Stimulated activated CD4-positive, alpha-beta T cell treated with anti-CD3 and anti-CD28 coated beads, TNF-alpha, amount 100 ng/mL, for 1 hour (primary cell): ENCODE measurements at places on chromosomes 2 and 18.

DNA sequence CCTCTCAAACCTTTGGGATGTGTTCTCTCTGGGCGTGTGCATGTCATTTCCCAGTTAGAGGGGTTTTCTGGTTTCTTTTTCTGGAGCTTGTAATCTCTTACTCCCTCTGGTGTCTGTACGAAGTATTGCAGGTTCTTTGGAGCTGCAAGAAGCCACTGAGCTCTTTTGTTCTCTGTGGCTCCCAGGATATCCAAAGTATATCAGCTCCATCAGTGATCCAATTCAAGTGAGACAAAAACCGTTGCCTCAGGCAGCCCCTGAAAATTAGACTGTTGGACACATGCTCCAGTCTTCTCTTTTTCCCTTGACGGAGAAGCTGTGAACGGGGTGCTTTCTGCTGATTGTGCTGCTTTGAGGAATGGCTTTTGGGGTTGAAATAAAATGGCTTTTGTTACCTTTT, 59.0 kb upstream of the LDLRAD4 start:
- no peak for DNase-seq

DNA sequence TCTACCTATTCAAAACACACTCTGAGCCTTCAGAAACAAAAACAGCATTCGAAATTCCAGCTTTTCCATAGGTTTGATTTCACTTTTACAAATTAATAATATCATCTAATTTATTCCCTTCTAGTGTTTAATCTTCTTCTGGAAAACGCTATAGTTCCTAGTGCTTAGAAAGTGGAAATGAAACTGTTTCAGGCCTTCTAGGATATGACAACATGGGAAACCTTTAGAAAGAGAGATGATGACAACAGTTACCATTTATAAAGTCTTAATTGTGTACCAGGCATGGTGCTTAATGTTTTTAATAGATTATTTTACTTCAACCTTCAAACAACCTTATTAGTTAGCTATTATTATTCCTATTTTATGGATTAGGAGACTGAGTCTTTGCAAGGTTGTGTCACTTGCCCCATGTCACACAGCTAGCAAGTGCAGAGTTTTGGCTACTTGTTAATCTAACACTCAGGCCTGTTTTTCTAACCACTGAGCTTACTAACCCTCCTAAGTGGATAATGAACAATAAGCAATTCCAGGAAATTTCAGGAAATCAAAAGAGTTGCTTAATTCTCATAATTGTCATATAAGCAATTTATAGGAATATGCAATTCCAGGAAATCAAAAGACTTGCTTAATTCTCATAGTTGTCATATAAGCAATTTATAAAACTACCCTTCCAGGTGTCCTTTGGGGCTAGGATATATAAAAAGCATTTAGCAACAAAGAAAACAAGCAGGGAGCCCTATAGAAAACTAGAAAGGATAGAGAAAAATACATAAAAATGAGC, 206.0 kb downstream of the ZNF521 start:
- DNase-seq, result no peak

- DNase-seq, result no peak
Measured at GRCh38 chr18:59814891-59815290, 84.9 kb upstream of the PMAIP1 start.

DNA sequence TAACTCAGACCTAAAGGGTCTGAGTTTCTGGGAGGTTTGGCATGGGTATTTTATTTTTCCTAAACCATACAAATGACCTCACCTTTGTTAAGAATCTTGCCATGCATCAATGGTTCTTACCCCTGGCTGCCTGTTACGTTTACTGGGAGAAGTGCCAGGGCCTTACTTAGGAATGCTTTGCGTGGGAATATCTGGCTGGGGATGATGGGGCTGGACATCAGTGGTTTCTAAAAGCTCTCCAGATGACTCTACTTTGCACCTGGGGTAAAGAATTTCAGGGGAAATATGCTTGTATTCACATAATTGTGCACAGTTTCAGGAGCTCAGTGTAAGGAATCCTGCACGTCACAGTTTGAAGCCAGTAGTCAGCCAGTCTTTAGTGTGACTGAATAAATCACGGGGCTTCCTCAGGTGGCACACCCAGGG, 18.2 kb upstream of the DAW1 start:
- no peak for DNase-seq

DNA sequence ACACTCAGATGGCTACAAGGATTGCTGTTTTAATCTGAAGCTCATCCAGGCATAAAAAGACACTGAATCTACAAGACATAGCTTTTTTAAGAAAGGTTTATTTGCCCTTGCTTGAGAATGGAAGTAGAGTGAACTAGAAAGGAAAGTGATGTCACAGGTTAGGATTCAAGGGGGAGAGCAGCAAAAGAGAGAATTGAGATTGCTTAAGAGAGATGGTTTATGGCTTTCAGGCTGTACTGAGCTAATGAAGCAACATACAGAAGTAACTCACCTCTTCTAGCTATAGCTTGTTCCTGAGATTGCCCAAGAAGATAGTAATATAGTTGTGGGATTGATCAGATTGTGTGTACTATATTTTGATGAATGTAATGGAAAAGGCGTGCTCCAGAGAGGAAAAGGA, 26.1 kb upstream of the ACVR2A start:
- no peak for DNase-seq

DNA sequence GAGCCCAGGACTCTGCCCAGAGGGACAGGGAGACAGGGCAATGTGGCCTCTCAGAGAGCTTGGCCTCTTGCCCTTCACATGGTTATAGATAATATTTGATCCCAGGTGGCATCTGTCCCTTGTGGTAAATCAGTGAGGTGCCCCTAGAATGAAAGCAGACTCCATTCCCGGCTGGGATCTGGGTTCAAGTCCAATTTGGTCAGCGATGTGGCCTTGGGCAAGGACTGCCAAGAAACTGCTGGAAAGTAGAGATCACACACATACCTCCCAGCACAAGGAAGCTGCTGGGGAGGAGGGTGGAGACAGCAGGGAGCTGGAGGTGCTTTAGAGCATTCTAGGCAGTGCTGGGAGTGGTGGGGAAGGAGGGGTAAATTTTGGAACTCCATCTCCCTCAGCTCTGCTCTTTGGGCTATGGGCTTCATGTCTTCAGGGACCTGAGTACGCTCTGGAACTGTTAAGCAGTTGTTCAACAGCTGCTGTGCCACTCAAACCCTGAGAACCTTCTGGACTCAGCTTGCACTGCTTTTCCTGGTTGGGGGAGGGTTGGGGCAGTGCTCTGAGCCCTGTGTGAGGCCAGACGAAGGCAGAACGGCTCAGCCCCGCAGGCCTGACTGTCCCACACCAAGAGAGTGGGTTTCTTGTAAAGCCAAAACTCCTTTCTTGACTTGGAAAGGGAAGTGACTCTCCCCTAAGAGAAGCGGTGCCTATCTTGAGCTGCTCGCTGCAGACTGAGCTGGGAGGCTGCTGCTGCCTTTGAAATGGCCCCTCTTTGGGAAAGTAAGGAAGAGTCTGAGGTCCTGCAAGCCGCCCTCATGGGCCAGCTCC, 23.0 kb downstream of the INPP5D start:
- no peak for DNase-seq
